ENCODE measurements at places on chromosomes 3 and 15.

- DNase-seq: no peak
Observed at GRCh38 chr3:155418407-155418806, 124.9 kb upstream of the STRIT1 start.

DNA sequence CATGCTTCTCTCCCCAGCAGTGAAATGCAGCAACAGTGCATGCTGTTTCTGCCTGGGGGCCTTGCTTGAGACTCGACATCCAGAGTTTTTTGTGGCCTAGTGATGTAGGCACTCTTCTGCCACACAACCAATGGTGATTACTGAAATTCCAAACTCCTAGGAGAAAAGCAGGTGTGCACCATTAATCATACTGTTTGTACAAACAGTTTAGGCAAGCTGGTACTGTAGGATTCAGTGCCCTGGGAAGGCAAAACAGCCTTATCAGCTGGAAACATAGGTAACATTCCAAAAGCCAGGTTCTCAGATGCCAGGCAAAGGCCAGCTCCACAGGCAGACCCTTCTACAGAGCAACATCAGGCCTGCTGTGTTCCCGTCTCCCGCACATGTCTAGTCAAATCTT is 17.5 kb upstream of the RBP1 start:
- no peak for DNase-seq

GRCh38 chr3:168548719-168549118 is 453.0 kb upstream of the GOLIM4 start:
- no peak for DNase-seq

DNA sequence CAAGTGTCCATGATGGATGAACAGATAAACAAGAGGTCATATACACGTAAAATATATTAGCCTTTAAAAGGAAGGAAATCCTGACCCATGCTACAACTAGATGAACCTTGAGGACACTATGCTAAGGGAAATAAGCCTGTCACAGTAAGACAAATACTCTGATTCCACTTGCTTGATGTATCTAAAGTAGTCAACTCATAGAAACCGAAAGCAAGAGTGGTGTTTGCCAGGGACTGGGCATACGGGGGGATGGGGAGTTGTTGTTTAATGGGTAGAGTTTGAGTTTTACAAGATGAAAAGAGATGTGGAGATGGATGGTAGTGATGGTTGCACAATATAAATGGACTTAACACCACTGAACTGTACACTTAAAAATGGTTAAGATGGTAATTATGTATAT is 65.4 kb downstream of the C3orf70 start:
- no peak for DNase-seq

GRCh38 chr3:56207922-56208321 is 260.3 kb downstream of the ERC2 start:
- no peak for DNase-seq

GRCh38 chr3:152742368-152743347 is 92.3 kb upstream of the P2RY1 start:
- DNase-seq: no peak

GRCh38 chr15:25677719-25678499 is 185.2 kb downstream of the ATP10A start:
- no peak for DNase-seq

GRCh38 chr3:136626493-136626892 is 125.7 kb downstream of the STAG1 start:
- DNase-seq: no peak

DNA sequence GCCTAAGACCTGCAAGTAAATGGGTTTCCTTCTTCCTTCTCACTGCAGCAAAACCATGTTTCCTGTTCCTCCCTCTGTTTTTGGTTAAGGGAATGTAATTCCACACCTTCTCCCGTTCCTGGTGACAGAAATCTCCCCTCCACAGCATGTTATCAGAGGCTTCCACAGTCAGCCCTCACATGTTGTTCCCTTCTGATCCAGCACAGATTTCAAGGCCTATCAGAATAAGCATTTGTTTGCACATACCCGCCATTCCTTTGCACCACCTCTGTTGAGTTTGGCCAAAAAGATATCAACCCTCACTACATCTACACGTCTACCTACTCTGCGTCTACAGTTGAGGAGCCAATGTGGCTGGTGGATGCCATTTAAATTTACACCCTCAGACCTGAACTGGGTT is 113.9 kb upstream of the GRM7 start:
- no peak for DNase-seq

- no peak for DNase-seq
Observed at GRCh38 chr3:159739969-159740368, 248.7 kb upstream of the IL12A start.

DNA sequence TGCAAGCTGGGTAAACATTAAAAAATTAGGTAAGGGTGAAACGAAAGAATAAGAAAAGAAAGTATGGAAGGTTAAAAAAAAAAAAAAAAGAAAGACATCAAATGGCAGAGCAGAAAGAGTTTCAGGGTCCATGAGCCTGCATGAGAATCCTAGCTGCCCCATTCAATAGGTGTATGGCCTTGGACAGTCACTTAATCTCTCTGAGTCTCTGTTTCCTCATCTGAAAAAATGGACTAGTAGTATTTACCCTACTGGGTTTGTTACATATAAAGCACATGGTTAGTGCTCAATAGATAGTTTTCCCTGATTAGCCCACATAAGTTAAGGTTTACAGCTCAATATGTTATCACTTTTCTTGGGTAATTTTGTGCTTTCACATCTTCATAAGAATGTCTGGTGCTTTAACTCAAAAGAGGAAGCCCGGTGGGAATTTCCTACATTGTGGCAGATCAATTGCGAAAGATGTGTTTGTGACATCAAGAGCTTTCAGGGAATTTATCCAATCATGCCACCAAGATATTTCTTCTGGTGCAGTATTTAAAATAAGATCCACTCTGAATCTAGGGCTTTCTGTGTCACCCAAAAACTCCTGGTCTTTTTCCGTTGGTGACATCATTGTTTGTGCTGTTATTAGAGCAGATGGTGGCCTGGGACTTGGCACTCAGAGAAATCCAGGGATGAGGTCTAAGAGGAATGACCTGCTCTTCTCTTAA is 57.2 kb upstream of the UBE2E1 start:
- DNase-seq: peak; percentile 58

- no peak for DNase-seq
Observed at GRCh38 chr3:59106085-59106648, 56.3 kb upstream of the CFAP20DC start.

- DNase-seq: peak; percentile 61
Observed at GRCh38 chr3:13884851-13885703, 5.2 kb upstream of the WNT7A start.

DNA sequence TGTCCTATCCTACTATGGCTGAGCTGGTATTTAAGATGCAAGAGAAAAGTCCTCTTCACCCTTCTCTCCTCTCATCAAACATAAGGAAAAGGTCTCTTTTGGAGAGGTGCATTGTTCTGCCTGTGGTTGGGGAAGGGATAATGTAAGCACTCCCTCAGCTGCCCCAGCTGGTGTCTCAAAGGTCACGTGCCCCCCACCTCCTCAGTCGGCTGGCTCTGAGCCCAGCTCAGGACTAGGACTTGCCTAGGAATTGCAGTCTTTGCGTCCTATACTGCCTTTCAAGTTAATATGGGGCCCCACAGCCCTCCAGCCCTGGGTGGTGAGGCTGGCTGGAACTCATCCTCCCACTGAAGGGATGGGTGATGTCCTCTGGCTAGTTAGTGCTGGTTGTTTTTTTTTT is 29.7 kb downstream of the OR4F15 start:
- no peak for DNase-seq

DNA sequence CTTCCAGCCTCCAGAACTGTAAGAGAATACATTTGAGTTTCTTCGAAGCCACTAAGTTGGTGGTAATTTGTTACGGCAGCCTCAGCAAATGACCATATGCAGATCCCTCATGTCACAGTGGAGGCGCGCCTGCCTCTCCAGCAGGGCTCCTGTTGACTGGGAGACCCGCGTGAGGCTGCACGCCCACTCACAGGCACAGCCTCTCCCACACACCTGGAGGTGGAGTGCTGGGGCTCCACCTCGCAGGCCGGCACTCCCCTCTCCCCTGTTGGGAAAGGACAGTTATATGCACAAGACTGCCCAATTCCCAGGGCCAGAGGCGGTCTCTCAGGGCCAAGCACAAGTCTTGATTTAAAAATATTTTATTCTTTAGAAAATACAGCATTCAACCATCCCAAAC is 2.8 kb upstream of the TLR9 start:
- DNase-seq: no peak

DNA sequence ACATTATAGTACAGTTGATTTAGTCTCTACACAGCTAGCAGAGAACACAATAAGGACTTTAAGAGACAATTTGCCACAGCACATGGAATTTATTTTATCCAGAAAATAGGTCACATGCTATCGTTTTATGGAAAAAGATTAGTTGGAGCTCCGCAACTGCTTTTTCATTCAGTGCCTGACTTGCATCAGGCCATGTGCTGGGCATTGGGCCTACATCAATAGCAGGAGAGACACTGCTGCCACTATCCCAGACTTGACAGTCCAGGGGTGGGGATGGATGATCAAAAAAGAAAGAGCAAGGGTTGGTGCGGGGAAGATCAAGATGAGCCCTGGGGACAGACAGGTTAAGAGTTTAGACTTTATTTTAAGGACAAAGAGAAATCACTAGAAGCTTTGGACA is 75.2 kb upstream of the C3orf80 start:
- DNase-seq: no peak

- no peak for DNase-seq
Observed at GRCh38 chr3:142118911-142119310, 30.4 kb downstream of the TFDP2 start.

- no peak for DNase-seq
Observed at GRCh38 chr3:182843478-182843877, 50.2 kb downstream of the ATP11B start.

DNA sequence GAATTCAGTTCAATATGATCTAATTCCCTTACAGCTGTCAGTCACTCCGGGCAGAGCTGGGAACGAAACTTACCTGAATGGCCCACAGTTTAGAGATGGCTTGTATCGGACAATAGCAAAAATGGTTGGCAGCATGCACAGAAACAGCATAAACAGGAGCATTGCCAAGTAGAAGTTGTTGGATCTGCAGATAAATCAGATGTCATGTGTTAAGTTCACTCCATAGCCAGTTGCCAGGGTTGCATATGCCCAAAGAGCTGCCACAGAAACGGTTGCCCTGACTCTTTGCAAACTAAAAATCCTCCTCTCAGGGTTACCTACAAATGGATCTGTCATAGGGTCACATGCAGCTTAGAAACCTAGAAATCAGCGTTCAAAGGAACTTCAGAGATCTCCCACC is 15.4 kb upstream of the STARD5 start:
- no peak for DNase-seq

DNA sequence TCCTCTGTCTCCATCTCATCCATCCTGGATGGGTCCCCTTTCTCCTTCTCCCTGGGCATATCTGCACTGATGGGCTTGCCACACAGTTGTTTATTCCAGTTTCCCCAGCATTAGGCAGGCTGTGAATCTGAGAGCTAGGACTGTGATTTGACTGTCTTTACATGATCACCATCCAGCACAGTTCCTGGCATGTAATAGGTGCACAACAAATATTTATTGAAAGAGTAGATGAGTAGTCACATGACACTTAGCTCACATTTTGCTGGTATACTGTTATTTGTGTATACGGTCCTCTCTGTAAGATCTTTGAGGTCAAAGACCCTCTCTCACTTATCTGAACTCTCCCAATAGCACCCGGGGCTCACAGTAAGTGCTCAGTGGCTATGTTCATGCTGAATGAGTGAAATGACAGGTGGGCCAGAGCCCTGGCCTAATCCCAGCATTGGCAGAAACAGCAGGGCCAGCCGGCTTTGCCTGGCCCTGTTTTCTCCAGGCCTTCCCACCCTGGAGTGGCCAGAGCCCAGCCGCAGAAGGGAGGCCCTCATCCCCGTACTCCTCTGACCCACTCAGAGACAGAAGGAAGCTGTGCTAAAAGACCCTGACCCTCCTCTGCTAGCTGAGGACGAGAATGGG is 16.2 kb upstream of the BAHD1 start:
- no peak for DNase-seq

- DNase-seq: no peak
Observed at GRCh38 chr3:49273825-49274532, 3.1 kb downstream of the C3orf62 start.

- DNase-seq: no peak
Observed at GRCh38 chr3:117476572-117476971, 767.0 kb downstream of the TUSC7 start.

DNA sequence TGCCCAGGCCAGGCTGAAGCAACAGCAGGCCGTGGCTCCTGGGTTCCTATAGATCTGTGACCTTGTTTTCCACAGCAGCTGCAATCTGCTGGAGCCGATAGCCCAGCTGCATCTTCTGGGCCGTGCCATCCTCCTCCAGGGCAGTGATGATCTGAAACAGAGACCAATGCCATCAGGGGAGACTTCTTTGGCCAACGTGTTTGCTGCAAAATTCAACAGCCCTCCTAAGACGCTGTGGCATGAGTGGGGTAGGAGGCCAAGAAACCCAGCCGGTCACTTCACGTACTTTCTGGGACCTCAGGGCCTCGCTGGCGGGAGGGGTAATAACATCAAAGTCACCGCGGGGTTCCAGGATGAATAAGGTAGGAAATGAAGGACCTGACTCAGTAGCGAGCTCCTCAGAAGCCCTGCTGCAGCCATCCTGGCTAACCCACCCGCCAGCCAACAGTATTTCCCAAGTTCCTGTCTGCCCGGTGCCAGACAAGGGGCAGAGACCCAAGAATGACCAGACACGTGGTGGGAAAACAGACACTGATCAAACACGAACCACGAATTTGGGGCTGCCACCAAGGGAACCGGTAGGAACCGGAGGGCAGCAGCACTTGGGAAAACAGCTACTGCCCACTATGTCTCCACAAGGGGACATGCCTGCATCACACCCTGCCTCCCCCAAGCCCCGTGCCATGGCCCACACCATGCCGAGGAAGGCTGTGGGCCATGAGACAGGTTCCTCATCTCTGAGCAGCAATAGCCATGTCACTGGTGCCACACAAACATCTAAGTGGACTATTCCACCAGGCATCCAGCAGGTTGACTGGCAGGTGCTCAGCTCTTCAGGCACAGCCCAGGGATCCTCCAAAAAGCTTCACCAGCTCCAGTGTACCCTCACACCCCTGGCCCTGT is 25.2 kb downstream of the PLXNB1 start:
- peak; percentile 1 for DNase-seq
